NCI-H2081 treated with DMSO at 0.1 percent for 48 hours (cell line): ENCODE measurements at places on chromosomes 1 and 21.
A peak's percentile ranks its signal among the peaks of the same experiment; 100 is the strongest.

DNA sequence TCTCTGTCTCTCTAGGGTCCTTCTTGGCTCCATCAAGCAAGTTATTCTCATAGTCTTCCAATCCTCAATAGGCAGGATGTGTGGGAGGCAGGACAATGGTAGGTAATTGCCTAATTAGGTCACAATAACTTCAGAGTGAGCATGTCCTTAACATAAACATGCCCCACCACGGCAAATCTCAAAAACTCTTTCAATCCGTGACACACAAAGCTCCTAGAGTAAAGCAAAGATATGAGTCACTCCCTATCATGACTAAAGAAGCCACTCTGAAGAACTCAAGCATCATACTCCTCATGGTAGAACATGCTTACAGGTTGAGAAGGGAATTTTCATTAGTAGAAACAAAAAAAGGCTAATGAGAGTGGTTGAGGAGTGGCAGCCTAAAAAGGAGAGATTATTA lies 4.9 kb downstream of the HAO2 start:
- DNase-seq: no peak

GRCh38 chr1:229230140-229230892 lies 40.6 kb upstream of the RAB4A start:
- no peak for DNase-seq

DNA sequence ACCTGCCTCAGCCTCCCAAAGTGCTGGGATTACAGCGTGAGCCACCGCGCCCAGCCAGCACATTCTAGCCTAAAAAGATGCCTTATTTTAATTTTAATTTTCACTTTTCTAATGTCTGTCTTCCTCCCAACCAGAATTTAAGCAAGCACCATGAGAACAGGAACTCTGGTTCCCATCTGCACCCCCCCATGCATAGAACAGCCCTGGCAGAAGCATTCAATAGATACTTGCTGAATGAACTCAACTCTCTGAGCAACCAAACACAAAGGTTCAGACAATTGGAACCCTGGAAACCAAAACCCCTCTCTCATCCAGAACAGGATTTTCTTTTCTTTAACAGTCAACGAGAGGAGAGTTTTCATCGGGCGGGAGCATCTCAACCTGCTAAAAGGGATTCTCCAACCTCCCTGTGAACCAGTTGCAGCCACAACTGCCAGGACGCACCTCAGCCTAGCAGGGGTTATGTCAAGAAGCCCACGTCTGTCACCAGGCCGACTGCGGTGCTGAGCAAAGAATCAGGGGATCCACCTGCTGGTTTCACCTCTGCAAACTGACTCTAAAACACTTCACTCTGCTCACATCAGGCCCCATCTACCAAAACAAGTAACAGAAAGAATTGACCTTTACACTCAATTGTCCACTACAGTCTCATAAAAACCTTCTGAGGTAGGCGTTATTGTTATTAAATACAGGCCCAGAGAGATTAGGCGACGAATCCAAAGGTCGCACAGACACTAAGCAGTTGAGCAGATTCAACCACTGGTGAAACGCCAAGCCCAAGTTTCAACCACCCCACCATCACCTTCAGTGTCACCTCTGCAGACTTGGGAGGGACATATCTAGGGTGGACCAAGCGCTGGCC lies 1.7 kb downstream of the KIAA2013 start:
- no peak for DNase-seq

DNA sequence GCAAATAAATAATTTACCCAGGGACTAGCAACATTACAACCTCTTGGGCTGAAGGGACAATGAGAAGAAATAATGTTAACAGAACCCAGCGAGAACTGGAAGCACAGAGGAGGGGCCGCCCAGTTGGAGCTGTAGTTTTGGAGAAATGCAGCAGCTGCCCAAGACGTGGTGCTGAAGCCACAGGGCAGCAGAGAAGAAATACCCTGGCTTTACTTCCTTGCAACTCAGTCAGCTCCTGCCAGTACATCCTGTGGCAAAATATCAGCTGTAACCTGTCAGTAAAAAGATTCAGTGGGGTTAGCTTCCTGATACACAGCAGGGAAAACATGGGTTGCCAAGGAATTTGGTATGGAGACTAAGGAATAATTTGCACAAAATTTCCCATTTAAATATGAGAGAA lies 283.6 kb upstream of the USP25 start:
- no peak for DNase-seq

DNA sequence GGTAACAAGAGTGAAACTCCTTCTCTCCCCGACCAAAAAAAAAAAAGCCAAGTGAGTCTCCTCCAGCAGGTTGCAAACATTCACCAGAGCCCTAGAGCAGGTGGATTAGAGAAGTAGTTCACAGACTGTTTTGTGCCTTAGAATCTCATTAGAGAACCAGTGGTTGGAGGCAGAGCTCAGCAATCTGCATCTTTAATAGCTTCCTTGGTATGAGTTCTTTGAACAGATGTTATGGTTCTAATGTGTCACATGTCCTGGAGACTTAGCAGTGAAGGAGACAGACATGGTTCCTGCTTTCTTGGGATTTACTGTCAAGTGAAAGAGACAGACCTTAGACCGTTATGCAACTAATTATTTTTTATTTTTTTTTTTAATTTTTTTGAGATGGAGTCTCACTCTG lies 26.8 kb downstream of the SESN2 start:
- no peak for DNase-seq

DNA sequence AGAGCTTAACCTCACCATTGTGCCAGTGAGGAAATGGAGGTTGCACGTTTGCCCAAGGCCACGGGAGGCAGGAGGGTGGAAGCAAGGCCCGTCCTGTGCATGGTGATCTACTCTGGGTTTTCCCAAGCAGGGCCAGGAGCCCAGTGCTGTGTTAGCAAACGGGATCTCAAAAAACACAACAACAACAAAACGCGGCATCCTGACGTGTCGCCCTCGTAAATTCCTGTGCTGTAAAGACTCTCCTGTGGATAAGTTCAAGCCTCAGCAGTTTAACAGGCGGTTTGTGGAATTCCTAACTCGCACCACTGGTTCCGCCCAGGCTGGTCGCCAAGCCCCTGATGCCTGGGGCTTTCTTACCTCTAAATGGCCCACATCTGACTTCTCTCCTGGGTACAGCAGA lies 39.1 kb downstream of the TFF3 start:
- no peak for DNase-seq

GRCh38 chr1:197998110-197998509 lies 80.9 kb downstream of the LHX9 start:
- DNase-seq: no peak

DNA sequence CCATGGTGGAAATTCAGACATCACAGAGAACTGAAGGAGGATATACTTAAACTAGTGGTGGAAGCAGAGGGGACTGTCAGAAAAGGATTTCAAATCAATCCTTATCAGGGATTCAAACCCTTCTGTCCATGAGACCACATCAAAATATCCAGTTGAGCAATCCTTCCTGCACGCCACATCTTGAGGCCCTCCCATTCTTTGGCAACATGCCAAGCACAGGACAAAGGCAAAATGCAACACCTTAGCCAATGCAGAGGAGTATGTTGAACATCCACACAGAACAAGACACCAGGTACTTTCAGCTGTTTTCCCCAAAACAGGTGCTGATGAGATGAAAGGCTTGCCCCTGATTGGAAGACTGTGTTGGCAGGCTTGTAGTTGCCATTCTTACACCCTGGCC lies 81.8 kb upstream of the PLXNA2 start:
- DNase-seq: no peak

DNA sequence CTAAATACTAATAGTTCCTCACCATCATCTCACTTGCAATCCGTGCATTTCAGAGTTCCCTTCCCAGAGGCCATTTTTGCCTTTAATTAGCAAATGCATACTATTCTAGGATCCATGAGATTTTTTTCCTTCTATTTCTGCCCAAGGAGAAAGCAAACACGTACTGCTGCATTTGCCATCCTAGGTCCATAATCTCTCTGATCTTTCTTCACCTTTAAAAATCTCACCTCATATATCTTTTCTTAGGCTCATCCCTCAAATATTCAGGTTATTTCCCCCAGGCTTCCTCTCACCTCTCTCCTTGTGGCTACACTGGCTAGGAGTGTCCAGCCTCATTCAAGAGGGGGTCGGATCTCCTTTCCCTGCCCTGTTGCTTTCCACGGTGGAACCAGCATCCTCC lies 338.6 kb downstream of the SETD4 start:
- DNase-seq: no peak

DNA sequence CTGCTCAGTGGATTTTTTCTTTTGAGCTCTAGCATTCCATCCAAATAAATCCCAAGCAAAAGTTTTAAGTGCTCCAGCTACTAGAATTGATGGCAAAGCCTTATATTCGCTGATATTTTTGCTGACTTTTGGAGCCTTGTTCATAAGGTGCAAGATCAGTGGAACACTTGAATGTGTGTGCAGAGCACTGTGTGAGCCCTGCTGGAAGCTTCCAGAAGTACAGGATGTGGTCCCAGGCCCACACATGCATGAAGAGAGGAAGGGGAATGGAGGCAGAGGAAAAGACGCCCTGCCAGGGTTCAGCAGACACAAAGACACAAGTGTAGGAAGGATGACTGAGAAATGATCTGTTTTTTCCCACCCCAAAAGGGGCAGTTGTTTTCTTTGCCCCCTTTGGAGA lies 169.4 kb downstream of the KCNJ6 start:
- DNase-seq: no peak

DNA sequence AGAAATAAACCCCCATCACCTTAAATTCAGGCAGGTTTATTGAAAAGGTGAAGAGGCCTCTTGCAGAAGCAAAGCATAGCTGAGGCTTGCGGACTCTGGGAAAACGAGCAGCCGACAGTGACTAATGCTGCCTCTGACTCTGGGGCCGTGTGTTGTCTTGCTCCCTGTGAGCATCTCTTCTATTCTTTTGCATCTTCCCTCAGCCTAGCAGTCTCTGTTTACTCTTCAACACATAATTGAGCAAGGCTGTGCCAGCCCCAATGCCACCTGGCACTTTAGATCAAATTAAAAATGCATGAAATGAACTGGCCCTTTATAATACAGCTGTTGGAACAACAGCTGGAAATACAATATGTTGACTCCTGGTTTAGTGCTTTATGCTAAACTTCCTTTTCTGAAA lies 18.4 kb upstream of the REG4 start:
- DNase-seq: peak; percentile 3

- DNase-seq: no peak
Measured at GRCh38 chr1:205481218-205481617, 23.3 kb upstream of the CDK18 start.

DNA sequence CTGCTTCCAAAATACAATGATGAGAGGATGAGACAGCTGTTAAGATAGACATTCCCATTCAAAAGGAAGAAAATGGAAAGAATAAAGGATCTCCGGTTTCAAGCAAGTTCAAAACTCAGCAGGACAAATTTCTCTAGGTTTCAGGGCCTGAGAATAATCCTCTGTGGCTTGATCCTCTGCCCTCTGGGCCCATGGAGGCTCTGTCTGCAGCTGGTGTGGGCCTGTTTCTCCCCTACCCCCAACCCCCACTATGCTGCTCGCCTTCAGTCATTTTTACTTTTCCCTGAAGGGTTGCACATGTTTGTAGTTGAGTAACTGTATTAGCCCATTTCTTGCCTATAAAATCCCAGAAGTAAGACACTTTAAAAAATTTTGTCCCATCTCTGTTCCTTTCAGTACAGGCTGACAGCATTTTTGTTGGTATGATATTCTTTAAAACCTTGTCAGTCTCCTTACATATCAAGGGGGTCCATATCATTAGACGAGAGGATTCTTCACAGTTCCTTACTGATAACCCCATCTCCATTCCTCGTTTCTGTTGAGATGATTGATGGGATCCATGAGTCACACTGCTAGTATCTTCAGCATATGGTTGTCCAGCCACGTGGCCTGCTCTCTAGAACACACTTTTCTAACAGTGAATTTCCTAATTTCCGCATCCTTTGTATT lies 10.5 kb downstream of the ZMYM4 start:
- DNase-seq: no peak

- DNase-seq: no peak
Measured at GRCh38 chr1:8026976-8027747, 1.1 kb upstream of the ERRFI1 start.

GRCh38 chr1:12745126-12745991 lies 641 bp upstream of the CFAP107 start:
- DNase-seq: no peak

- DNase-seq: no peak
Measured at GRCh38 chr1:59013276-59013927, 229.6 kb upstream of the JUN start.

DNA sequence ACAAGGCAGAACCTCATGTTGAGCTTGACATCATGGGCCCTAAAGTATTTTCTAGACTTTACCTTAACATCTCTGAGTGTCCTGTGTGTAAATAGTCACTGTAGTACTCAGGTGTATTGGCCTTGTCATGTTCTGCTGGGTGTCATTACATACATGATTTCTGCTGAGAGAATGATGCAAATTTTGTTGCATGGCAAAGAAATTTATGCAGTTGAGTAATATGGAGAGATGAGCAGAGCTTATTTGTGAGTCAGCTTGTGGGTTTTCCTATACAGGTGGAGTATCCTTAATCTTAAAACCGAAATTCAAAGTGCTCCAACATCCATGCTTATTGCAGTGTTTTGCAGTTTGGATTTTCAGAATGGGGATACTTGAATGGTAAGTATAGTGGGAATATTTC lies 36.6 kb downstream of the RGL1 start:
- no peak for DNase-seq

- no peak for DNase-seq
Measured at GRCh38 chr1:110455151-110455550, 4.2 kb downstream of the PROK1 start.

DNA sequence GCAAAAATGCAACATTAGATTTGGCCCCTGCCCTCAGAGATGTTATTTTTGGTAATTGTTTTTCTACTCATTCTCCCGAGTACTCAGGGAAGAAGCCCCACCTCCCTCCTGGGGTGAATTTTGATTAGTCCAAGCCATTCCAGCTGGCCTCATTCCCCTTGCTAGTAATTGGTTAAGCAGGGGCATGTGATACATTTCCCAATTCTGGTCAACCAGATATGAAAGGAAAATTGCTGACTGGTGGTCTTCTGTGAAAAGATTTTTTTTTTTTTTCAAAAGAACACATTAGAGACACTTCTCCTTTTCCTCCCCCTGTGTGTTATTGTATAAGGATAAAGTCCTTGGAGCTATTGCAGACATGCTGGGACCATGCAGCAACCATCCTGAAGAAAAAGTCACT lies 71.1 kb upstream of the AKT3 start:
- no peak for DNase-seq

GRCh38 chr1:178933709-178934490 lies 63.0 kb upstream of the ANGPTL1 start:
- DNase-seq: no peak
